Activated T-cell treated with anti-CD3 and anti-CD28 coated beads for 4 hours (primary cell): ENCODE measurements at places on chromosomes 5 and 9.

DNA sequence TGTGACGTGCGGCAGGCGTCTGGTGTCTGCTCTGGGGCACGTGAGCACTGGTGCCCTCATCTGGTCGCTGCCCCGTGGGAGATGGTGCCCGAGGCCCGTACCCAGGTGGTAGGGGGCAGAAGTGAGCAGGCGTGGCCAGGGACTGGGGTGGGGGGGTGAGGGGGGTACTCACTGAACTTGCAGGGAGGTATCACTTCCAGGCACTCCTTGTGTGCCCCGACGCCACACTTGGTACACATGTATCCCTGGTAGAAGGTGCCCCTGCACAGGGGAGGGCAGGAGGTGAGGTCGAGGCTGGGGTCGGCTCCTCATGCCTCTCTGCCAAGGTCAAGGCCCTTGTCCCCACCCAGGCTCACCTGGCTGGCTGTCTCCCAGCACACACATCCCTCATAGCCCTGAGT, 45.2 kb upstream of the SARDH start:
- DNase-seq, result no peak

DNA sequence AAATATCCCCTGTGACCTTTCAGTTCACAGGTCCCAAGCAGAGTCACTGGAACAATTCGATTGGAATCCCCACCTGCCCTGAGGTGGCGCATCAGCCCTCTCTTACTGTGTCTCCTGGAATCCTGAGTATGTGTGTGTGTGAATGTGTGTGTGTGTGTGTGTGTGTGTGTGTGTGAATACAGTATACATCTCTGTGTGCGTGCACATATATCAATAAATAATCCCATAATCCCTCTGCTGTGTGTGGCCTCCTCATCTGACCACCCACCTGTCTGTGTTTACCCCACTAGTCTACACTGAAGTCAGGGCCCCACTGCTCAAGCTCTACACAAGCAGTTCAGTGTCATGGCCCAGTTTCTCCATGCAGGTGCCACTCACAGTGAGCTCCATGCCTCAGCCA, 187.4 kb downstream of the ERCC6L2 start:
- no peak for DNase-seq

- no peak for DNase-seq
Measured at GRCh38 chr5:72621576-72621975, 114.4 kb upstream of the ZNF366 start.

DNA sequence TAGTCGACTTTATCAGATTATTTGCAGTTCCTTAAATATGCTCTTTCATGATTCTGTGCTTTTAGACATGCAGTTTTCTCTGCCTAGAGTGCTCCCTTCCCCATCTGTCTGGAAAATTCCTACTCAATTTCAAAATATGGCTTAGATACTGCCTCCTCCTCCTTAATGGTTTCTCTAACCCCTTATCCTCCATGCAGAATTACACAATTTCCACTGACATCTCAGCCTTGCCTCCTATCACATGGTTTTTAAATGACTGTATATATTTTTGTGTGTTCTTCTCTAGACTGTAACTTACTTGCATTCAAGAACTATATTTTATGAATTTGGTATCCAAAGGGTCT, 85.2 kb downstream of the SLC44A1 start:
- DNase-seq, result no peak

GRCh38 chr5:5356765-5357164, 65.7 kb upstream of the ICE1 start:
- no peak for DNase-seq

- DNase-seq, result no peak
Measured at GRCh38 chr5:60521376-60522291, 178.3 kb downstream of the DEPDC1B start.

DNA sequence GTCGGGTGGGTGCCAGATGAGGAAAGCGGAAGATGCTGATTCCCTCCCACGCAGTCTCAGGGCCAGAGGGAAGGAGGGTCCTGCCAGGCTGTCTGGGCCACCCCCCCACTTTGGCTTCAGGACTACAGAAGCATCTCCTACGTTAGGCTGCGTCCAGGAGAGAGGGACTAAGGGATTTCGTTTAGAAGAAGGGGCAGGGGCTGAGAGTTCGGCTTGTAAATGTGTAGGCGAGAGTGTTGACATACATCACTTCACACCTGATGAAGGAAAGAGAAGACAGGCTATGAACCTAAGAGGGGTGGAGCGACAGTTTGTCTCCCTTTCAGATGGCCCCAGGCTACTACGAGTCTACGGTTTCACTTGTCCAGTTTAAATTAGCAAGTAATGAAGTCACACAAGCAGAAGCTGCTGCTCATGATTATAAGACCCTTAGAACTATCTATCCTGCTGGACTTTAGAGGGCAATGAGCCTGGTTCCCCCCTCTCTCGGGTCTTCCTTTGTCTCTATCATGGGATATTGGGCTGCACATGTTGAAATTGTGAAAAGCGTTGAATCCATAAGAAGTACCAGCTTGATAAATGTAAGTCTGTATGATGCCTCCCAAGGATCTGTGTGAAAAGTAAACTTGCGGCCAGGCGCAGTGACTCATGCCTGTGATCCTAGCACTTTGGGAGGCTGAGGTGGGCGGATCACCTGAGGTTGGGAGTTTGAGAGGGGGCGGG, 193.0 kb downstream of the AOPEP start:
- DNase-seq, result no peak

DNA sequence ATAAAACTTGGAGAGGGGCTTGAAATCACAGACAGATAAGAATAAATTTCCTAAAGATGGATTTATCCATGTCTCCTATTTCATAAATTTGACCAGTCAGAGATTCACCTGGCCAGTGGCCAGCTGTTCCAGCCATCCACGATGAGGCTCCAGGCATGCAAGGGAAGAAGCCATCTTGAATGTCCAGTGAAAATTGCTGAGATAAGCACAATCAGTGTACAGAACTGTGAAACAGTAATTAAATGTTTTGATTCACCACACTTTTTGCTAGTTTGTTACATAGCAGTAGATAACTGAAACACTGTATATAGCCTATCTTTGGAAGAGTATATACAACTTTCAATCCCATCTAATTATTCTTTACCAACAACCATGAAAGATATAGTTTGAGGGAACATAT, 163.5 kb downstream of the HINT1 start:
- no peak for DNase-seq

- no peak for DNase-seq
Measured at GRCh38 chr5:124644138-124644537, 102.3 kb downstream of the ZNF608 start.

DNA sequence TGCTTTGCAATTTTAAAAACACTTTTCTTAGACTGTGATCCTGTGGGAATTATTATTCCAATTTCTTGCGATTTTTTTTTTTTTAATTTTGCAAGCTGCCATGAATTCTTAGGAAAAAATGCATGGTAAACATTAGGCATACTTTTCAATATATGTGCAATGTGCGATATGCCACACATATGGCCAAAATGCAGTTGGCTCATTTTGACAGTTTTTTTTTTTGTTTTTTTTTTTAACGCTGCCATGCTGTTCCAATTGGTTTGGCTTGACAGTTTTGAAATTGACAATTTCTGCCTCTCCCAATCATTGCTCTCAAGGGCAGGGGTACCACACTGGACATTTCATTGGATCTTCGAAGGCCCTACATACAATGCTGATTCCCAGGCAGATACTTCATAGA, 36.4 kb downstream of the DAPK1 start:
- DNase-seq, result no peak

GRCh38 chr5:19928562-19929421, 59.2 kb downstream of the CDH18 start:
- DNase-seq, result no peak

- no peak for DNase-seq
Measured at GRCh38 chr5:178203670-178204181, 607 bp upstream of the HNRNPAB start.

DNA sequence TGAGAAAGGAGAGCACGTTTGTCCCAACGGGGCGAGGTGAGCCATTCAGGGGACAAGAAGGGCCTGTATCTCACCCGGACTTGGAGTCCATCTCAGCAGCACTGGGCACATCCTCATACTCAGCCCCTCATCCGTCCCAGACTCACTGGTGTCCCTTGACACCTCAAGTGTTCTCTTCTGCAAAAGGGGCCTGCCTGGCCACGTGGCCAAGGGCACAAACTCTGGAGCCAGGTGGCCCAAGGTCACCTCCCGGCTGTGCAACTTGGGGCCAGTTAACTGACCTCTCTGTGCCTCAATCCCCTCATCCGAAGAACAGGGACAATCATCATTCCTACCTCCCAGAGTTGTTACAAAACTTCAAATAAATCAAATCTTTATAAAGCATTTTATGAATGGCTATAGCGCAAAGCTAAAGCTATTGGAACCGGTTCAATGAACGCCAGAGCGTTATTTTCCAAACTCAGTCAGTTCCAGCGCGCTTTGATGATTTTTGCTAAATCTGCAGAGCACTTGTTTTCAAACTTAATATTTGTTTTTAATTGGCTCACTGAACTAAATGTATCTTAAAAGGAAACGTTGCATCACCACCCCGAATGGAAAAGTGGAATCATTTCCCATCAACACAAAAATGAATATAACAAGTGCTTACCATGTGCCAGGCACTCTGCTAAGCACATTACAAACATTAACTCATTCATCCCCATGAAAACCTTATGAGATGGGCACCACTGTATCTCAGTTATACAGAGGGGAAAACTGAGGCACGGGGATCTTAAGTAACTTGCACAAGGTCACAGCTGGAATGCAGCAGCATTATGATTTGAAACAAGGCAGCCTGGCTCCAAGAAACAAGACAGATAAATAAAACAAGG, 49.3 kb downstream of the DUSP1 start:
- DNase-seq, result no peak

- no peak for DNase-seq
Measured at GRCh38 chr9:758146-758545, 83.4 kb upstream of the DMRT1 start.

- DNase-seq, result no peak
Measured at GRCh38 chr5:4881366-4882002, 258.6 kb upstream of the ADAMTS16 start.

DNA sequence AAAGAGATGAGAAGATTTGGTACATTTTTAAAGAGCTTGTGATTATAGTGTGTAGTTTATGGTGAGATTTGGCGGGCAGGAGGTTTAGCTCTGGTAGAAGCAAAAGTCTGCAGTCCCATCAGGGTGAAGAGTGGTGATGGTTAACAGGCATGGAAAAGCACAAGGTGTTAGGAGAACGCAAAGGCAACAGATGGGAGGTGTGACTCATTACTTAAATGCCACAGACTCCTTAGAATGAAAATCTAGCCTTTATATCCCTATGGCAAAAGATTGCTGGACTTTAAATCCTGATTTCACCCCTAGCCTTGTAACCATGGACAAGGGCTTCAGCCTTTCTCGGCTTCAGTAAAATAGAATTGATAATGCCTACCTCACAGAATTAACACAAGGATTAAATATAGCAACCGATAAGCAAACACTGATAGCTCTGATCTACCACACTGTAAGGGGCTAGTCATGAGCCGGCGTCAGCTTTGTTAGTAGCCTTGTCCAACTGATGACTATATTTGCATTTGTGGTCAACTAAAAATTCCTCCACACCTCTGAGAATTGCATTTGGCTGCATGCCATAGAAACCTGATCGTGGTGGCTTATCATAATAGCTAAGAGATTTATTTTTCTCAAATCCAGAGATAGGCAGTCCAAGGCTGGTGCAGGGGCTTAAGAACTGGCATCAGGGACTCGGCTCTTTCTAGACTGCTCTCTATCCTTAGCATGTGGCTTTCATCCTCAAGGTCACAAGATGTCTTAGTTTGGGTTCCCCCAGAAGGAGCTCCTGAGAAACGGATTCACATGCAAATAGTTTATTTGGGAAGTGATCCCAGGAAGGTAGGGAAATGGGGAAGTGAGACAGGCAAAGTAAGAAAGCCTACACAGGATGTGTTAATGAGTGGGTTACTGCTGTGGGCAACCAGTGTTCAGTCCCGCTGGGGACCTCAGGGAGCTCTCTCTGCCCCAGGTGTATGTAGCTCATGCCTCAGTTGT, 19.6 kb downstream of the MFAP3 start:
- no peak for DNase-seq

GRCh38 chr9:14089051-14089803, 224.7 kb downstream of the NFIB start:
- no peak for DNase-seq

DNA sequence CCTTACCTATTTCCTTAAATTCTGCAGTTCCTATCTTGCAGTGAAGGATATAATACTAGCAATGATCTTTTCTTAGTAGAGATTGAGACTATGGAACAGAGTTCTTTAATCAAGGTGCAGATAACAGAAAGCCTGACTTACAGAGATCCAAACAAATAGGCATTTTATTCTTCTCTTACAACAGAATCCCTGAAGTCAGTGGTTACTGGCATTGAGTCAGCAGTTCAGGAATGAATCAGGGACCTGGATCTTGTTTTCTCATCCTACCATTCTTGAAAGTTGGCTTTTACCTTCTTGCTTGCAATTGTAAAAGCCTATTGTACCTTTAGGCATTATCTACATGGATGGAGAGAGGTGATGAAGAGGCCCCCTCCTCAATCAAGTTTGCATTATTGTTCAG, 47.5 kb upstream of the TLE4 start:
- DNase-seq, result no peak

GRCh38 chr5:37810311-37810710, 29.5 kb downstream of the GDNF start:
- no peak for DNase-seq

GRCh38 chr5:81848362-81848880, 97.5 kb upstream of the SSBP2 start:
- no peak for DNase-seq

GRCh38 chr5:10481241-10481935, 39.7 kb downstream of the ROPN1L start:
- DNase-seq, result no peak

DNA sequence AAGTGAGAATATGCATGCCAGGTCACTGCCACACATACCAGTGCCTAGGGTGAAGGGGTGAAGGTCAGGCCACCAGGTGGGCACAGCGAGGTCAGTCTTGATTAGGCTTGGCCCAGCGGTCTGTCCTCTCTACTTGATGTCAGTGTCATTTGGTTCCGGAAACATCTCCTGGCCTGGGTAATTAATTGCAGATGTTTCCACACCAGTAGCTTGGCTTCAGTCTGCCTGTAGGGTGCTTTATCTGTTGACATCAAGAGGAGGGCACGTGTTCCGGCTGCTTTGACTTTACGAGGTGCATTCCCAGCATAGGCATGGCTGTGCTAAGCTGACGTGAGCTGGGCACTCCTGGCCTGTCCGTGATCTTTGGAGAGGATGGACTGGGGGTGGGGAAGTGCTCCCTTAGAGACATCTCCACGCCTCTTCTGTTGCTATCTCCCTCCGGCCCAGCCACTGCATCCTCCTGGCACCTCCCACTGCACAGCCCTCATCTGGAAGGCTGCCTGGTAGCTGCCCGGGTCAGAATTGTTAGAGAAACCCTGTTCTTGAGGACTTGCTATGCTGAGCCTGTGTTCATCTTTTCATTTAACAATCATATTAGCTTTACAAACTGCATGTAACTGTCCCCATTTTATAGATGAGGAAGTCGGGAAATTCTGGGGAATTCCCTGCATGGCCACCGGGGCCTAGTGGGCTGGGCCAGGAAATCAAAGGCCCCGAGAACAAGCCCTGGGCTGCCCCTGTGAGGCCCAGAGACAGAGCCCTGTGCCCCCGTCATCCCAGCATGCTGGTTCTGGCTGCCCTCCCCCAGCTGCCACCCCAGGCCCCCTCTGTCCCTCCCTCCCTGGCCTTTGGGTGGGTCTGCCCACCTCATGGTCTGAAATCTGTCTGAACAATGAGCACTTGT, 29.1 kb downstream of the JADE2 start:
- peak; percentile 16 for DNase-seq

- DNase-seq, result no peak
Measured at GRCh38 chr9:4929917-4930316, 55.2 kb upstream of the JAK2 start.

- peak; percentile 75 for DNase-seq
Measured at GRCh38 chr5:132238169-132238744, 10.6 kb upstream of the P4HA2 start.

GRCh38 chr5:21774801-21775200, 1078.3 kb downstream of the CDH12 start:
- no peak for DNase-seq
